ENCODE measurements at places on chromosomes 6 and 20.

DNA sequence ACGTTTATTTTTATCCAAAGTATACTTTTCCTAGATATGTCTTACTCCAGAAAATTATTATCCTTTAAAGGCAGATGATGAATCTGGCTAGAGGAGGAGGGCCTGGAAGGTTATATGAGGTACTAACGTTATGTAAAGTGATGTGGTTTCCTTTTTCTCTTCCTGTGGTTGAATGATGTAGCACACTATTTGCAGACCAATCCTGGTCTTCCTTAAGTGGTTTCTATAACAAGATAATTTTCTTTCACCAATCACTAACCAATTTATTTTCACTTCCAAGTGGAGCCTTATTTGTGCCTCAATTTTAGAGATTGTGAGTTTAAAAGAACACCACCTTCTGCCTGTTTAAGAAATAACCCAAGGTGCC lies 154.6 kb upstream of the SOX4 start:
- DNase-seq: no peak

- DNase-seq: no peak
These were observed 378.1 kb downstream of the RNGTT start for GRCh38 chr6:88585276-88585692.

- DNase-seq: no peak
These were observed 531.3 kb upstream of the JAG1 start for GRCh38 chr20:11204926-11205768.

GRCh38 chr6:159068904-159069578 lies 24.2 kb upstream of the TAGAP start:
- no peak for DNase-seq

- no peak for DNase-seq
These were observed 304.1 kb downstream of the RFPL4B start for GRCh38 chr6:112651239-112651638.

DNA sequence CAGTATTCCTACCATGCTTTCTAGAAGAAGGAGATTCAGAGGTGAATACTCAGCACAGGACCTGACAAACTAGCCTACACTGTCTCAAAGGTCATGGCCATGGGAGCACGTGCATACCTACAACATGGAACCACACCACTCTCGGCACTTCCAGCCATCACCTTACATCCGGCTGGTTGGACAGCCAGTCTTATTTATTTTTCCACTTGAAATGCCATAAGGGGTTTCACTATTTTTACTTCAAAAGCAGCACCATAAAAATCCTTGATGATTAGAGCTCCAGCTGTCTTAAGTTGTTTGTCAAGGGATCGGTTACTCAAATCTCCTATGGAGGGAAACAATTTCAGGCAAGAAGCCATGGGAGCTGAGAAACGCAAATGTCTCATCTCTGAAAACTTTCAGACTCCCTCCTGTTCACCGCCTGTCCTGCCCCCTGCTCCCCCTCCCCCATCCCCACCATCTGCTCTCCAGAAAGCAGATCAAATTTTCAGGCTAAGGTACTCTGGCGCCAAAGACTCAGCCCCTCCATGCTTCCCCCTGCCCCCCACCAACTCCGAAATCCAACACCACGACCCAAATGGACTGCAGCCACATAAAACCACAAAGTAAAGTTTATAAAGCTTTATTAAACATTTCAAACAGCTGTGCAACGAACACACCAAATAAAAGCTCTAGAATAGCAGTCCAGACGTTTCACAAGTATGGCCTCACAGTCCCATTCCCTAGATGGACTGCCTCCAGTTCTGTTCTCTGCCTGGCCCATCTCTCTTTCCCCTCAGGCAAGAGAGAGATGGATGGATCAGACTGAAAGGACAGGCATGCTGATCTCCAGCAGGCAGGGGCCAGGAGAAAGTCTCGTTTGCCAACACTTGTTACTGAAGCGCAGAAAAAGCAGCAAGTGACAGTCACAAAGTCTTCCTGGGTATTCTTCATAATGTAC lies 4.0 kb upstream of the NNAT start:
- DNase-seq: no peak

DNA sequence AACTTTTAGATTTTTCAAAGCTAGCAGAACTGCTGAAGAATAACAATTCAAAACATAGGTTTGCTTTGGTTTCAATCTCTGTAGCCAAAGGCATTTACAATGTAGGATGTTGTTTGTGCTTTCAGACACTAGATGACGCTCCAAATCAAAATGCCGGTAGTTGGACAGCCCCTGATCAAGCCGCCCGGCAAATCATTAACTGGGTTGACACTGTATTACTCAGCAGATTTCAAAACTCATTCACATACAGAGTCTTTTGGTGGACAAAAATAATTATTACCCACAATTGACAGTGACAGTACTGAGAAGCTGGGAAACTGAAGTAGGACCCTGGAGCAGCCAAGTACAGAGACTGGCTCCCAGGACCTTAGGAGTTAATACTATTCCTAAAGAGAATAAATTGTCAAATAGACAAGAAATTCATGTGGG lies 21.3 kb upstream of the HFE start:
- no peak for DNase-seq

DNA sequence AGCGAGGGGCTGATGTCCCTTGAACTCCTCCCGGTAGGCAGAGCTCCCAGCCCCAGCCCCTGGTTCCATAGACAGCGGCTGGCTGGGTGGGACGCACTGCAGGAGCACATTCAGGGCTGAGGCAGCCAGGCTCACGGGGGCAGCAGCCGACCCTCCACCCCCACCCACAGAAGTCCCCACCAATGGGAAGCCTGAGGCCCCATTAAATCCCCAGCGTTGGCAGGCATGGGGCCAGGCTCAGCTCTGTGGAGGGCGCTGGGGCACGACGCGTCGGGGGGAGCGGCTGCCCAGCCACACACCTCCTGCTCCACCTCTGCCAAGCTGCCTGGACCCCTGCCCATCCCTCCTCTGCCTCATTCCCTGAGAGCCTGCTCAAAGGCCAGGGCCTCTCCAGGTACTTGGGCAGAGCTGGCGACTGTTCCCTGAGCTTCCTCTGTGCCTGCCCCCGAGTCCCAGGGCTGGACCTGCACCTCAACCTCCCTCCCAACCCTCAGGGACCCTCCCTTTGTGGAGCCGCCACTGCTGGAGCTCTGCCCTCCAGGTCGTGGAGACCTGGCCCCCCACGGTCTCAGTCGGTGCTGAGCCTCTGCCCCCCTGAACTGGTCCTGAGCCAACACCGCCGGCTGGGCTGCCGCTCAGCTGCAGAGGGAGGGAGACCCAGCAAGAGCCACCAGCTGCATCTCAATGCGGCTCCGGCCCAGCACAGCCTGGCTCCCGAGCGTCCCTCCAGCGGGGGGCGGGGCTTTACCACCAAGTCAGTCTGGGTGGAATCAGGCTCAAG lies 9.1 kb downstream of the CHRNA4 start:
- DNase-seq: no peak

DNA sequence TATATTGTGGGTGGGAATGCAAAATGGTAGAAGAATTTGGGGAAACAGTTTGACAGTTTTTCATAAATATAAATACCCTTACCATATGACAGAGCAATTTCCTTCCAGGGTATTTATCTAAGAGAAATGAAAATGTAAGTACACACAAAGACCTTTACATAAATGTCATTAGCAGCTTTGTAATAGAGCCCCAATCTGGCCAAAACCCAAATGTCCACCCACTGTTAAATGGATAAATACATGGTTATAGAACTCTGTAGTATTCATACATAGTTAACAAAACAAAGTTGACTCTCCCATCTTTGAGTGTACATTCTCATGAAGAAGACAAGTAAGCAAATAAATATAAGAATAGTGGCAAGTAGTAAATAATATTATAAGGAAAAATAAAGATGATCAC lies 514.8 kb upstream of the NOX3 start:
- no peak for DNase-seq

GRCh38 chr6:105873211-105873704 lies 212.9 kb upstream of the PRDM1 start:
- DNase-seq: no peak

DNA sequence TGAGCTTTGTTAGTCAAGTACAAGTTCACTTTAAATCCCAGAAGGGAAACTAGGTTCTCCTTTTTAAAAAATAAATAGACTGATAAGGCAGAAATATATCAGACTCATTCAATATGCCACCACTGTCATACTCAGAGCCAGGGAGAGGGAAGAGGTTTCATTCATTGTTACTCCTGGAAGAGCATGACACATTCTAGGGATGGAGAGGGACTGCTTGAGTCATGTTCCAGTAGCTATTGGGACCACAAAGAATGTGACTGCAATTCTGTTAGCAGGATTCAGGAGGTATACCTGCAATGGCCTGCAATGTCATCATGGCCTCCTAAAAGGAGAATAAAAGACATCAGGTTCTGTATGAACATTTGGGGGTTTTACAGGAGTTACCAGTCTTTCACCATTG lies 167.6 kb downstream of the TFAP2B start:
- DNase-seq: no peak

GRCh38 chr6:28537065-28537464 lies 11.4 kb downstream of the GPX5 start:
- no peak for DNase-seq

- no peak for DNase-seq
These were observed 12.5 kb upstream of the EBF4 start for GRCh38 chr20:2680046-2680445.

GRCh38 chr6:16305246-16305725 lies 66.9 kb downstream of the GMPR start:
- DNase-seq: no peak

DNA sequence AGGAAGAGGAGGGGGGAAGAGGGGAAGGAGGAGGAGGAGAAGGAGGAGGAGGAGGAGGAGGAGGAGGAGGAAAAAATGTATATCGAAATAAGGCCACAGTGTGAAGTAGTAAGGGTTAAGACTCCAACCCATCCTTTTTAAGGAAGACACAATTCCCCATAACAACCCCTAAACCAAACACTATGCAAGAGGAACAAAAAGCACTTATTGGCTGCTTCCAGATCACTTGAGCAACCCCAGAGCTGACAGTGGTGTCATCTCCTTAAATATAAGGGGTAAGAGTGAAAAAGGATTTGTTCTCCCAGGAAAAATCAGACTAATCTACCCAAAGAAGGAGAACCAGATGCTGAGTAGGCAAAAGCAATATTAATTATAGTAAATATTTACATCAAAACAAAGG lies 169.1 kb upstream of the SASH1 start:
- no peak for DNase-seq

DNA sequence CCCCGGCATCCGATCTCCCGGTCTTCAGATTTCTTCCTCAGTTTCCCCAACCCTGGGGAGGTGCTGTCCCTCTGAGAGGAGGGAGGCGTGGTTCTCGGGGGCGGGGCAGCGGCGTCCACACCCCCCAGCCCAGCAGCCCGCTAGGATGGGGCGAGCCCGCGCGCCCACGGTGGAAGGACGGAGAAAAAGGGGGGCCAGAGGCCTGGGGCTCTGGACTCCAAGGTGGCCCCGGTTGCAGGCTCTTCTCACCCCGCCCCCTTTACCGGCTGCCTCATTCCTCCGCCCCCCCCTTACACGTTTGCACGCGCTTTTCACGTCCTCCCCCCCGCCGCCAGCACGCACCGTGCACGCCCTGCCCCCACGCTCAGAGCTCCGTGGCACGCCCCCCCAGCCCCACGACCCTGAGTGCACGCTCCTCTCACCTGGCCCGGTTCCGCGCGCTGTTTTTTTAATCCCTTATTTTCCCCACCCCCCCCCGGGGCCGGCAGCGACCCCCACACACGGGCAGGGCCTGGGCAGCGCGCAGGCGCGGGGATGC lies 402 bp downstream of the ZBTB12 start:
- DNase-seq: peak; percentile 37

GRCh38 chr20:23520185-23520584 lies 29.3 kb downstream of the CST8 start:
- no peak for DNase-seq

GRCh38 chr20:13681248-13682125 lies 42.8 kb upstream of the TASP1 start:
- DNase-seq: no peak

- no peak for DNase-seq
These were observed 22.7 kb upstream of the TCP11 start for GRCh38 chr6:35163836-35164235.

DNA sequence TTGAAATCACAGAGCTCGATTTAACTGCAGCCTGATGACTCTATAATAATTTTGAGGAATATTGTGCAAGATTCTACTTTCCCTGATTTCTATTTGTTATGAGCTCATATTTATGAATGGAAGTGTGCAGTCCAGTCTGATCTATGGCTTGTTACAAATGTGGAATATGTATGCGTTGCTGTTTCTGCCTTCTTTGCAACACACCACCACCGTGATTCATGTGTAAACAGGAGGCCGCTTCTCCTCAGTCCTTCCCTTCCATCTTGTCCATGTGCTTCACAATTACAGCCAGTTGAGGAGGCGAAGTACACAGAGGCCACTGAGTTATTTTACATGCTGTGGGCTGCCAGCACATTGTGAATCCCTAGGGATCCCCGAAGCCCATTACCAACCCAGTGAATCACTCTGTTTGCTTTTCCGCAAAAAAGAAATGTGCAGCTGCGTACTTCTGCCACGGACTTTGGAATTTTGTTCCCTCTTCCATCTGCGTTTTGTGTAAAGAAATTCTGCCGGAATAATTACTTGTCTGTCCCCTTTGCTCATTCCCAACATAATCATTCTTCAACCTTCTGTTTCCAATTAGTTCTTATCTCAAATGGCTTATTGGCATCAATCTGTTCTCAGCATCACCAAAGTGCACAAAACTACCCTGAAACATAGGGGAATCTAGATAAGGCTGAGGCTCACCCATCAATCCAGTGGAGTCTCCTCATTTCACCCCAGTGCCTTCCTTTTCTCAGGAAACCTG lies 551.6 kb upstream of the CITED2 start:
- DNase-seq: no peak

DNA sequence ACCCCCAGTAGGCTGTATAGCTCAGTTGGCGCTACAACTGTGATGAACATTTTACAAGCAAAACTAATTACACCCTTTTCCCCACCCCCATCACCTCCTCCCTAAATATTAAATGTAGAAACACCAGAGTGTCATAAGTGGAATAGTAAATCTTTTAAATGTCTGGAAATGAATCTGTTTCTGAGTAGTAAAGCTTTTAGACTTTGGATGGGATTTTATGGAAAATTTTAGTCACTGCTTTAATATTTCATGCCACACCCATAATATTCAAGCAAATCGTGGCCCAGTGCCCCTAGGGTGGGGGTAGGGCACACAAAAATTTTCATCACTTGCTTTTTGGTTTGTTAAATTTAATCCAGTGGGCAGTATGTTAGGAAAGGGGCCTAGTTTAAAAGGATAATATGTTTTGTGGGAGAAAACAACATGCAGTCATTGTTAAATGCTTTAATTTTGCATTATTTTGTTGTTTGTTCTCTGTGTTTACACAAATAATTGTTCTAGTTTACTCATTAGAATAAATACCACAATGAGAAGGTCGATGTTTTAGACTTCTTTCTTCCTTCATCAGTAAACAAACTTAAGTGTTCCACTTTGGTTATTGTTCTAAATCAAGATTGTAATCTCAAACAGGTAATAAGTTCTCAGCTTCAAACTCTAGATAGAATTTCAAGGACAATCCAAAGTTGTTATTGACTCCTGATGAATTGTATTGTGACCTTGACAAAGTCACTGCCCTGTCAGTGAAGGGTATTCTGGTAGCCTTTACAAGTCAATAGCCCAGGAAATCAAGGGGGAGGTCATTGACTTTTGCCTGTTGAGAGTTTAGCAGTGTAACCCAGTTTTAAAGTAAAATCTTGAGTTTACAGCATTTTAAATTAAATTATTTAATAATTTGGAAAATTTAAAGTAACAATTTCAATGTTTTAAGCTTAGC lies 79.2 kb downstream of the CBFA2T2 start:
- DNase-seq: no peak

- DNase-seq: peak; percentile 56
These were observed 2.1 kb downstream of the SOX12 start for GRCh38 chr20:327186-328026.

- no peak for DNase-seq
These were observed 37.8 kb downstream of the ELOVL5 start for GRCh38 chr6:53310771-53311585.

- DNase-seq: no peak
These were observed 264.4 kb downstream of the COL12A1 start for GRCh38 chr6:74941424-74941823.
